ENCODE measurements at places on chromosomes 7 and 10.

DNA sequence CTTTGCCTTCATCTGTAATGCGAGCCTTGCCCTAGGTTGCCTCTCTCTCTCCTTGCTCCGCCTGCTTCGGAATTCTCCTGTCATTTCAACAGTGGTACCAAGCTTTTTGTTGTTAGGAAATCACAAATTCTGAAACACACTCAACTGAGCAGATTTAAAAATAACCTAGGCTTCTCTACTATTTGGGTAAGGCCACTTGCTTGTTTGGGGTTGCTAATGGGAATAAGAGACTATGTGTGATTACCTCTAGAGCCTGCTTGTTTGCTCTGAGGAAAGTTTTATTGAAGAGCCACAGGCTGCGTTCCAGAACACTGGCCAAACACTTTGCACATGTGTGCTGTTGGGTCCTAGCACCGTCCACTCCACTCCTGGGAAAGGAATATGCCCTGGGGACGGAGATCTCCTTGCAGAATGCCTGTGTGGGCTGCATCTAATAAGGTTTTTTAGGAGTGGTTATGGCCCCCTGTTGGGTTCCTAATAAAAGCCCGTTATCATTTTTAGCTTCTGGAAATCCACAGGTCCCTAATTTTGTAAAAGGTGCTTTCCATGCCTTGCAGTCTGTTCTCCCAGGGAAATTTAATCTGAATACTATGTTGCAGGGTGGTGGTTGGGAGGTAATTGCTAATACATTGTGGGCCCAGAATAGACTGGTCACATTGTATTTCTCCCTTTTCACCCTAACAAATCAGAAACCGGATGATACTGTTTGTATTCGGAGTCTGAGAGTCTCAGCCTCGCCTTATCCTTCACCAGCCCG, 68.7 kb upstream of the KLF6 start:
- DNase-seq = peak; percentile 83

GRCh38 chr7:1811850-1812508, 141.9 kb downstream of the ELFN1 start:
- no peak for DNase-seq

DNA sequence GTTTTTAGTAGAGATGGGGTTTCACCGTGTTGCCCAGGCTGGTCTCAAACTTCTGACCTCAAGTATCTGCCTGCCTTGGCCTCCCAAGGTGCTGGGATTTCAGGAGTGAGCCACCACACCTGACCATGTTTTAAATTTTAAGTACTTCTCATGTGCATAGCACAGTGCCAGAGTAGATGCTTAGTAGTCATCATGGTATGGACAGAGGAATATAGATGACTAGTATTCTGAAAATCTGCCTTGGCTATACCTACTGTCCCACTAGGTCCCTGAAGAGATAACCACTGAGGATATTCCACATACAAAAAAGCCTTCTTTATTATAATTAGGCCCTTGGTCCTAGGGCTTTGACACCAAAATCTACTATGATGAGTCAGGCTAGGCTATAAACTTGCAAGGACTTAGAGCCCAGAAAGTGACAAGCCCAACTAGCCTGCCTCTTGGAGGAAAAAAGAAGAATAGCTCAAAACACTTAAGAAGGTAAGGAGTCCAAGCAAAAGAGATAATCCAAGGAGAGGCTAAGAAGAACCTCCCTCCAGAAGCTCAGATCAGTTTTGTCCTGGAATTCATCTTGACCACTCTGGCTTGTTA, 34.0 kb downstream of the LUC7L2 start:
- no peak for DNase-seq

DNA sequence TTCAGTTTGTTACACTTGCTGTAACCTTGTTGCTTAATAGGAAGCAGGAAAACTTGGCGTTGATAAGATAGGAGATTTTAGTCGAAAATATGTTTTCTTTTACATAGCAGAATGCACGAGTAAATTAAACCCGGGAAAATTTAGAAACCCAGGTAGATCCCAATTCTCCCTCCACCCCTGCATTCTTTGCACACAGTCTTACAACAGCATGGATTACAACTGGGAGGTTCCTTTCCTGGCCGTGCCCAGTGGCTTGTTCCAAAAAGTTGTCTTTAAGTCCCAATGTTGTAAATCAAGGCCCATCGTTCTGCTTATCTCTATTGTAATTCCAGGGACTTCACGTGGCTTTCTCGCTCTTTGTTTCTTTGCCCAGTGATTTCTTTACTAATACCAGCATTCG, 1.1 kb upstream of the DPY19L1 start:
- no peak for DNase-seq

DNA sequence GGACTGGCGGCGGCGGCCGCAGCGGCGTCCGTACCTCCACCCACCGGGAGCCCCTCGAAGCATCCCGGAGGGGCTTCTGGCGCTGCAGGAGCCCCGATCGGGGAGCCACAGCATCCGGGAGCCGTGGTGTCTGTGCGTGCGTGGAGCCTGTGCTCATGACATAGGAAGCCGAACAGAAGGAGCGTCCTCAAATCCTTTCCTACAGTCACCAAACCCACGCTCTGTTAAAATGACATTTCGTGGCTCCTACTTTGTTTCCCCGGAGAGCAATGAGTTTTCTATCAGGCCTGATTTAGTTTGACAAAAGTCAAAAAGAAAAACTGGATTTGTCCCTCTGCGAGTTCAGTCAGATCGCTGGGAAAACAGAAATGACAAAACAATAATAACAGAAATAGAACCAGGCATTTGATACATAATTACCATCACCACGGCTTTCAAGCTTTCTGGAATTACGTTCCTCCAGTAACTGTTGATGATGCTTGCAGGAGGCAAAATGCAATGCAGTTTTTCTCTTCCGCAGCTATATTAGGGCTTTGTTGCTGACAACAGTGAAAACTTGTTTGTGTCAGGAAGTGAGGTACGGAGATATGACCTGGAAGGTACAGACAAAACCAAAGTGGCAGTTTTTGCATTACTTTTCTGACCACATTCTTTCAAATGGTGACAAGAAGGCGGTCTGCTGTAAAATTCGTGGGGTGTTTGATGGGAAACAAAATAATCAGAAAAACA, 219.3 kb upstream of the MKLN1 start:
- DNase-seq = no peak

- no peak for DNase-seq
These were observed 206.7 kb downstream of the HDAC9 start for GRCh38 chr7:18702071-18702829.

- no peak for DNase-seq
These were observed 87.0 kb downstream of the ARMH3 start for GRCh38 chr10:101968940-101969321.

DNA sequence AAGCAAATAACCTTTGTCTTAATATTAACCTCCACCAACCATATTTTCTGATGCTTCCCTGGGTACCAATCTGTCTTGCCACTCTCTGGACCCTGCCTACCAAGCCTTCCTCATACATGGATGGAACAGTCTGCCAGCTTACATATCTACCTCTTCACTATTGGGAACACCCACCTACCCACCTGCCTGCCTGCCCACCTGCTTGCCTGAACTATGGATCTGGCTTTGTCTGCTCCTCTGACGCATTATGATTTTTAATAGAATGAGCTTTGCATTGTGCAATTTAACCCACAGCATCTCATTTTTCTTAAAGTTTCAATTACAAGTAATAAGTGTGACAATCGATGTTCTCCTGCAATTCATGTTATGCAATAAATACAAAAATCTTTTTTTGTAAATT, 137.9 kb upstream of the LSM8 start:
- DNase-seq = no peak

- DNase-seq = no peak
These were observed 30.6 kb downstream of the NET1 start for GRCh38 chr10:5442990-5443370.

DNA sequence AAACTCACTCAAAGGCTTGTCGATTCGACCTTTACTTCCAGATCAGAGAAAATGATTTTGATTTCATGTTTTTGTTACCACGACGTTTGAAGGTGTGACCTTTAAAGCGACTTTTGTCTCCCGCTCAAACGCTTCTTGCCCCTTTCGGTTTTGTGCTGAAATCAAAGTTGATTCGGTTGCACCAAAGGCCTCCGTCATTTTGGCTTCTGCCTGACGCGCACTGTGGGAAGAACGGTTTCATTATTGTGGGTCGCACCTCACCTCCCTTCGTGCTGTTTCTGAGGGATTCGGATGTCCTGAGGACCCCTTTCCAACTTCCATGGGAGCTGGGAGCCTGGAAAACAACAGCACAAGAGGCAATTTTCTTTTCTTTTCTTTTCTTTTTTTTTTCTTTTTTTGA, 176.9 kb downstream of the DNAJB6 start:
- no peak for DNase-seq

GRCh38 chr7:12705878-12706277, 18.4 kb downstream of the ARL4A start:
- no peak for DNase-seq

GRCh38 chr7:23208316-23208715, 26.5 kb downstream of the NUP42 start:
- no peak for DNase-seq

DNA sequence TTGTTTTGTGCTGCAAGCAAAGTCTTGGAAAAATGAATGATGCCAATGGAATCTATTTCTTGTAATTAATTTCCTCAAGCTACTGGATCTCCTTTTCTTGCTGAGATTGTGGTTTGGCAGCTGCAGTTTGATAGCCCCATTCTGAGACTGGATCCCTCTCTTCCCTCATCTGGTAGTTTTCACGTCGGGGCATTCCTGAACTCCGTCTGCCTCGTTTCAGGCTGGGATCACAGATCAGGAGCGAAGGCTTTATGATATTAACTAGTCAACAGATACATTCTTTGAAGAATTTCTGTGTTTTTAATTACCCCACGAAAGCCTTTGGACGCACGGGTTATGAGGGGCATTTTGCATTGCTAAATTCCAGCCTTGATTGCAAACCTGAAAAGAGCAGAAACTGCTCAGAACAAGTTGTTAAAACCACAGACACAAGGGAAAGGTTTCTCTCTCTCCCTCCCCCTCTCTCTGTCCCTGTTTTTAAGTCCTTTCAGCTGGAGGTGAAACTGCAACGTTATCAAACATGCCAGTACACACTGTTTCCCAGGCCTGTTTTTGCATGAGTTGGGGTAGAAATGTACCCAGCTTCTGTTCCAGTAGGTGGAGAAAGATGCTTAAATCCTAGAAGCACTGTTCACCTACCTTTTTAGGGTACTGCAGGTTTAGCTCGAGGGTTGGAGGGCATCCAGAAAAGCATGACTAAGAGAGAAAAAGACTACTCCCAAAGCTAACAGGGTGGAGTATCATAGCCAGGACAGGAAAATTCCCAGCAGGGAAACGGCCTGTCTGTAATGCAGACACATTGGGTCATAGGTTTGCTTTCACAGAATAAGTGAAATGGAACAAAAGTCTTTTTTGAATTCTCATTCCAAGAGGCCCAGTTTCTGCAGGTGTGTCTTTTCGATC, 124.3 kb downstream of the CUX1 start:
- peak; percentile 66 for DNase-seq

DNA sequence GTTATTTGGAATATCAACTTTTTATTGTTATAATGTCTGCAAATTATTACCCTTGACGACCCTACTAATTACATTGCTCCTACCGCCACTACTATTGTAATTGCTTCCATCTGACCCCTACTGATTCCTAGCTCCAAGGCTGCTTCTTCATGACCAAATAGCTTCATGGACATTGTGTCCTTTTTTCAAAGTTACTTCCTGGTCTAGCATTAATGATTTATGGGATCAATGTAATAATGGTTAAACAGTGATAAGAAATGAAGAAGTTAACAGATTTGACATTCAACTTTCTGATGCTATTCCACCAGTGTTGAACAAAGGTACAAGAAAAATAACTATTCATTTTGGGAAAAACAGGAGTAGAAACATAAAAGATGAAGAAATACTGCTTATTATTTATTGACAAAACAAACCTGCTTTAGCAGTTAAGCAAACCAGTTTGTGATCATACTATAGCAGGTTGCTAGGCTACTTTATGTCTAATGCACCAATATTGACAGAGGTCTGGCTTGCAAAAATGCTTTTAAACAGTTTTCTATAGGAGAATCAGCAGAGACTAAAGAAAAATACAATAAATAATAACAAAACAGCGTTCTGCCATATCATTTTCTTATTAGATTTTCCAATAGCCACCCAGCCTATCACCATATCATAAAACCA, 125.8 kb downstream of the PCLO start:
- peak; percentile 25 for DNase-seq

- no peak for DNase-seq
These were observed 46.1 kb downstream of the CAMK2B start for GRCh38 chr7:44279286-44279685.

- DNase-seq = no peak
These were observed 207.9 kb downstream of the PHF14 start for GRCh38 chr7:11181590-11181989.

DNA sequence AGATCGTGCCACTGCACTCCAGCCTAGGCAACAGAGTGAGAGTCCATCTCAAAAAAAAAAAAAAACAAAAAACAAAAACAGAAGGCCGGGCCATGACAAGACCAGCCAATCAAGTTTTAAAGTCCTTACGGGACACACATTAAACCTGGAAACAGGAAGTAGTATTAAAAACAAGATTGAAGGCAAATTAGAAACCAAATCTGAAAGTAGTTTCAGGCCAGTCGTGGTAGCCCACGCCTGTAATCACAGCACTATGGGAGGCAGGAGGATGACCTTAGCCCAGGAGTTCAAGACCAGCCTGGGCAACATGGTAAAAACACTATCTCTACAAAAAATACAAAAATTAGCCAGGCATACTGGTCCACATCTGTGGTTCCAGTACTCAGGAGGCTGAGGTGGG, 18.1 kb downstream of the PSAP start:
- no peak for DNase-seq

- DNase-seq = no peak
These were observed 36.1 kb downstream of the DCLRE1C start for GRCh38 chr10:14917827-14918226.

DNA sequence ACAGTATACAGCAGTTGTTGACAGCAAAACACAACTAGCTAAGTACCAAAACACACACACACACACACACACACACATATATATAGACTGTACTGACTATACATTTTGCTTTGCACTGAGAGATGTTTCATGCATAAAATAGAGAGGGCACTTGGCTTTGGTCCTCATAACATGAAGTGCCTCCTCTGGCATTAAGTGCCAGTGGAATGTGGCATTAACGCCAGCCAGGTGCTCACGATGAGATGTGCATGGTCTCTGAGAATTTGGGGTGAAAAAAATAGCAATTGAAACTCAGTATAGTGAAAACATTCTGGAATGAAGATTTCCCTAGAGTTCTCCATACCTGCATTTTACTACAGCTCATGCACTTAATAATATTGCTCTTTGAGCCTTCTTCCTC, 70.0 kb upstream of the INSYN2A start:
- no peak for DNase-seq

DNA sequence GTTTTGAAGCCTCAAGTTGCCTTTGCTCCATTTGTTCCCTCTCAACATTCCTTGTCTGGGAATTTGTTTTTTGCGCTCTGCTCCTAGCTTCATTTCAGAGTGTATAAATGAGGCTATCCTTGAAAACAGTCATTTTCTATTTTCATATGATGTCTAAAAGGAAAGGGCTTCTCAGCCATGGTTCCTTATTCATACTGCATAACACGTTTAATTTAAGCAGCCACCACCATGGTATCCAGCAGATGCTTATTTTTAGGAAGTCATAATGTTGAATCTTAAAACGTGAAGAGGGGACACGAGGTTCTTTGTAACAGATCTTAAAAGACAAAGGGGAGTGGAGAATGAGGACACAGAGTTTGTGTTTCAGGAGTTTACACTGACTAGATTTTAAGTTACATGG, 14.5 kb downstream of the POU6F2 start:
- DNase-seq = no peak

- DNase-seq = no peak
These were observed 30.5 kb downstream of the SLC18A2 start for GRCh38 chr10:117271427-117271826.

GRCh38 chr10:12841826-12842225, 159.7 kb downstream of the CCDC3 start:
- no peak for DNase-seq

GRCh38 chr7:20510573-20510900, 104.9 kb upstream of the ABCB5 start:
- DNase-seq = no peak
